ENCODE measurements at places on chromosomes 3 and 15. TPM values are rescaled to one million over a fixed set of nuclear protein-coding genes. Genes with fewer than 3 reads are reported as not detected.
A peak's percentile ranks its signal among the peaks of the same experiment; 100 is the strongest.

Gene PIERCE2
- 3.4 TPM for total RNA-seq

Gene SCAANT1
- not detected for total RNA-seq

Gene PARP9
- total RNA-seq, result 34.0 TPM

Gene KNL1
- 3.8 TPM for total RNA-seq

Gene ARHGAP11A
- total RNA-seq, result 2.8 TPM

Gene IMP3
- 172 TPM for total RNA-seq

Gene GP5
- total RNA-seq, result 0.39 TPM

Gene ULK4
- total RNA-seq, result 58.2 TPM

Gene AGBL1
- not detected for total RNA-seq

Gene NECTIN3
- 60.3 TPM for total RNA-seq

DNA sequence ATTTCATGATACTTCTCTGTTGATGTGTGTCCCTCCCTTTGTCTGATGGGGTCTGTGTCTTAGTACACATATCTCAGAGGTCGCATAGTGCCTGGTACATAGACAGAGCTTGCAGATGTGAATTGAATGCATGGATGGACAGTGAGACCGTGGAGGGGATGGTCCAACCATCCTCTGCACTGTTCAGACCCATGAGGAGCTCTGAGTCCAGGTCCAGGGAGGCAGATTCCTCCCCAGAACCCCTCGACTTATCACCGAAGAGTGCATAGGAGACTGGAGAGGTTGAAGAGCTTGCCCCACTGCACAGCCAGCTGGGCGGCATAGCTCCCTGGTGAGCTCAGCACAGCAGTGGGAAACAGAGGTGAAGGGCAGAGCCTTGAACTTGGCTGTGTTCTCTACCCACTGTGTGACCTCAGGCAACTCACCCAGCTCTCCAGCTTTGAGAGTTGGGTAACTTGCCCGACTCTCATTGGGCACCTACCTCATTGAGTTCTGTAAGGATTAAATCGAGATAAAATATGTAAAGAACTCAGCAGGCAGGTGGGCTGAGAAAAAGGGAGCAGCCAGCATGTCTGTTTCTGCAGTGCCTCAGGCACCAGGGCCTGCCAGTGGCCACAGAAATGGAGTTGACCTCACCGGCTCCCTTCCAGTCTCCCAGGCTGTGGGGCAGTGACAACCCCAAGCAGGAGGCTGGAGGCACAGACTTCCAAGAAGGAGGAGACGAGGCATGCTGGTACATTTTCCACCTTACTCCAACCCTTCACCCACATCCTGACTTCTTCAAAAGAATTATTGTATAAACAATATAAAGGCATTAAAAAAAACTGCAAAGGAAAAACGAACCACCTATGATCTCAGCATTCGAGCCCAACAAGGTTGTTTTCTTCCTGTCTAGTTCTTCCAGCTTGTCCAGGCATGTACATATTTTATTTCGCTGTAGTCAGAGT, 54.1 kb upstream of the TFRC start:
- DNase-seq, result no peak

DNA sequence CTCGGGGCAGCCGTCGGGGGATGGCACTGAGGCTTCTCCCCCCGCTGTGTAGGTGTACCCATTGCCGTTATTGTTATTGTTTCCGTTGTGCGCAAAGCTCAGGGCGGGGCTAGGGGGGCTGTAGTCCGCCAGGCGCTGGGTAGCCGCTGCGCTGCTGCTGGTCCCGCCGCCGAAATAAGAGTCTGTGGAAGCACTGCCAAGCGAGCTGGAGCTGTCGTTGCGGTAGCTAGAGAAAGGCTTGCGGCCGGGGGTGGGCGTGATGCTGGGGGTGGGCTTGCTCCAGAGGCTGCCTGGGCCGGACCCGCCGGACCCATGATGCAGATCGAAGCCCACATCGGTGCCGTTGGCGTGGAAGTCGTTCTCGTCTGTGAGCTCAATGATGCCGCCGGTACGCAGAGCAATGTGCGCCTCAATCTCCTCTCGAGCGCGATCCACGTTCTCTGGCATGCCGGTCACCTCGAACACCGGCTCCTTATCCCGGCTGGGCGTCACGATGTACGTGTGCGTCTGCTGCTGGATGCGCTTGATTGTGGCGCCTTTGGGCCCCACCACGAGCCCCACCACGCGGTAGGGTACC, 1.9 kb downstream of the MEX3B start:
- no peak for DNase-seq

DNA sequence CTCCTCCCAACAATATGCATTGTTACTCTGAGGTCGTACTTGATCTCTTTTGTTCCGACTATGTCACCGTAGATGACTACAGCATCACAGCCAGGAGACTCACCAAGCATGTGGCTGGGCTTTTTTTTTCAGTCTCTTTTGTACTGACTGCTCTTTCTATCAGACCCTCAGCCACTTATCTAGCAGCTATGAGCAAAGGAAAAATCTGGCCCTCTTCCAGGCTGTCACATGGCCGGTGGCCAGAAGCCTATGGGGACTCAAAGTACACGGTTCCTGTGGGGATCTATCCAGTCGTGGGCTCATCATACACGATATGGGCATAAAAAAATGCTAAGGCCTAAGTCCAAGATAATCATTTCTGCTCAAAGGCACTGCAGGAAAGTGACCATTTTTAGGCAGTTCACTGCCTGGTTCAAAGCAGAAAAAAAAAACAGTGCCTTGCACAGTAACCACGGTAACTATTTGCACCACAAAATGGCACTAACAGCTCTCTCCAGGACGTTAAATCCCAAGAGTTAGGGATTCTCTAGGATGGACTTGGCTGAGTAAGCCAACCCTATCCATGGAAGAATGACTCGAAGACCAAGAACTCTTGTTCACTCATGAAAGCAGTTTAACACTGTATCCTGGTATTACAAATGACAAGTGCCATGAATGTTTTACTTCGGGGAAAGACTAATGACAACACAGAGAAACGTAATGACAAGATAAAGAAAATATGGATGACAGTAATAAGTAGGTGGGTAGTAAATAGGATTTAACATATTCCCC, 50.3 kb downstream of the SHQ1 start:
- DNase-seq, result peak; percentile 27

DNA sequence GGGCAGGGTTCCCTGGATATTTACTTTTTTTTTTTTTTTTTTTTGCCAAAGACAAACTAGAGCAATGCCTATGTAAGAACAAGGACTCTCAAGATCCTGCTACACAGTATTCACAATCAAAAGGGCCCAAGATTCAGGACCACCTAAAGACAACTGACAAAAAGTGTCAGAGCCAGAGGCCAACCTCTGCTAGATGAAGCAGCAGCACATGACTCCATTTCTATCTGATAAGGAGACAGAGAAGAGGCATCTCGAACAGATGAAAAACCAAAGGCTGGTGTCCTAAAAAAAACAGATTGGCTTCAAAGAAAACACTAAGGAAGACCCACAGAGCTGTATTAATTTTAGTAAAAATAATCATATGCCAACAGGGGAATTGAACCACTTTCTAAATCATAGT, 20.0 kb downstream of the CMTM6 start:
- no peak for DNase-seq

- no peak for DNase-seq
Observed at GRCh38 chr15:69457304-69458280, 5.0 kb downstream of the RPLP1 start.

GRCh38 chr3:122563717-122564025, 429 bp downstream of the PARP9 start:
- DNase-seq, result peak; percentile 47

DNA sequence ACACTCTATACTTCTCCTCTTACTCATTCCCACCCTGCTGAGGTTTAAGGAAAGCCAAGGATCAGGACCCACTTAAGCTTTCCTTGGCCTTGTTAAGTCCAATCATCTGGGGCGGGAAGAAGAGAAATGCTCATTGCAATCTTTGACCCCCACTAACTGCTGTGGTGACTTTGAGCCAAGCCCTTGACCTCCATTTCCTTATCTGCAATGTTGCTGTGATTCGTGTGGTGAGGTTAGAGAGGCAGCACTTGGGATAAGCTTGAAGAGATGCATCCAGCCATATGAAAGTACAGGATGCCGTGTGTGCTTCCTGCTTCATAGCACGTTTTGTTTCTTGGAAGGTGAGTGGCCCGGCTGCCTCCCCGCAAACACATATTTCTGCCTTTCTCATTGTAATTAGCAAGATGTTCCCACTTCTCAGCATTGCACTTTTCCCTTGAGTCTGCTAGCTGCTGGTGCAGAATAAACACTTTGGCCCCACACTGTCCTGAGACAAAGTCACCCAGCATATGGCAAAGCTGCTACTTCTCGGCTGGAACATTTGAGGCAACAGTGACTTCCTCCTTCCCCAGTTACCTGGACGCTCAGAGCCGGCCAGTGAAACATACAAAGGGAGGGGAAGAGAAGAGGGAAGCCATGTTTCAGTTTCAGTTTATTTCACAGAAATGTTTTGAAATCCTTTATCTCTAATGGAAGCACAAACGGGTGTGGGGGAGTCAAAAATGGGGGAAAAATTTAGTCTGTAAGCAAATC, 10.5 kb upstream of the NUDT16 start:
- no peak for DNase-seq

DNA sequence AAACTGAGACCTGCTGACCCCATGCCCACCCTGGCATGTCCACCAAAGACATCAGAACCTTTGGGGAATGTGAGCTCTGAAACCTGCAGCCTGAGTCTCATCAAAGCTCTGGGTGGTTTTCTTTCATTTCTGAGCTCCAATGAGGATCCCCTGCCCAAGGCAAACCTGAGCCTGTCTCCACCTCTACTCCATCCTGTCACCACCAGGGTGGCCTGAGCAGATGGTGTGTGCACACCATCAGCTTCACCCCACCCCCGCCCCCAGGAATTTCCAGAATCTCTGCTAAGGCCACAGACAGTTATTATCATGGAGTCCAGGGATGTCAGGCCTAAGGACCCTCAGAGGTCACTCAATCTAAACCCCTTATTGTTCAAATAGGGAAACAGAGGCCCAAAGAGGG, 1.3 kb downstream of the XIRP1 start:
- DNase-seq, result no peak

DNA sequence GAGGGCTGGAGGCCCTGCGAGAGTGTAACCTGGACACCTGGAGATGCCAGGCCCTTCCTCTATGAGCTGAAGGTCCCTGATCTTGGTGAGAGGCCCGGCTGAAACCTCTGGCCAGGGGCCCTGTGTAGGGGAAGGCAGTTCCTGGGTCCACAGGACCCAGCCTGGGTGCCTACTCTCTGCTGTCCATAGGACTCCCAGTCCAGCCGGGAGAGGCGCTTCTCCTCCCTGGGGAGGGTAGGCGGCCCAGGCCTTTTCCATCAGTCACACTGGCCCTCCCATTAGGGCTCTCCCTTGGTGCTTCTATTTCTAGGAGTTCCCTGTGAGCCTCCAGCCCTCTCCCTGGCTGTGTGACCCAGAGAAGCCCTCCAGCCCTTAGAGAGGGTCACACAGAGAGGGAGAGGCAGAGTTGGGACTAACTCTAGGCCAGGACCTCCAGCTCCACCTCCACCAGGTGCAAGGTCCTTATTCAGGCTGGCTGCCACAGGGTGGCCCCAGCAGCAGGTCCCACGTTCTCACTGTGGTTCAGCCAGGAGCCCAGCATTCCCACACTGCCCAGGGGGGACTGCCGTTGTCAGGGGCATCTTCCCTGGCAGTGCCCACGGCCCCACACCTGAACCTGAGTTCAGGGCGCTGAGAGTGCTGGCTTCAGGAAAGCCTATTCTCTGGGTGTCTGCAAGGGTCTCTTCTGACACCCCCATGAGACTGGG, 146.8 kb downstream of the SMAD6 start:
- no peak for DNase-seq

GRCh38 chr3:179677884-179678283, 25.0 kb downstream of the USP13 start:
- DNase-seq, result no peak

- no peak for DNase-seq
Observed at GRCh38 chr3:43958973-43959372, 268.2 kb downstream of the ABHD5 start.

All from thyroid gland (tissue), 4 donors.